ENCODE measurements at places on chromosomes 2 and 18.

DNA sequence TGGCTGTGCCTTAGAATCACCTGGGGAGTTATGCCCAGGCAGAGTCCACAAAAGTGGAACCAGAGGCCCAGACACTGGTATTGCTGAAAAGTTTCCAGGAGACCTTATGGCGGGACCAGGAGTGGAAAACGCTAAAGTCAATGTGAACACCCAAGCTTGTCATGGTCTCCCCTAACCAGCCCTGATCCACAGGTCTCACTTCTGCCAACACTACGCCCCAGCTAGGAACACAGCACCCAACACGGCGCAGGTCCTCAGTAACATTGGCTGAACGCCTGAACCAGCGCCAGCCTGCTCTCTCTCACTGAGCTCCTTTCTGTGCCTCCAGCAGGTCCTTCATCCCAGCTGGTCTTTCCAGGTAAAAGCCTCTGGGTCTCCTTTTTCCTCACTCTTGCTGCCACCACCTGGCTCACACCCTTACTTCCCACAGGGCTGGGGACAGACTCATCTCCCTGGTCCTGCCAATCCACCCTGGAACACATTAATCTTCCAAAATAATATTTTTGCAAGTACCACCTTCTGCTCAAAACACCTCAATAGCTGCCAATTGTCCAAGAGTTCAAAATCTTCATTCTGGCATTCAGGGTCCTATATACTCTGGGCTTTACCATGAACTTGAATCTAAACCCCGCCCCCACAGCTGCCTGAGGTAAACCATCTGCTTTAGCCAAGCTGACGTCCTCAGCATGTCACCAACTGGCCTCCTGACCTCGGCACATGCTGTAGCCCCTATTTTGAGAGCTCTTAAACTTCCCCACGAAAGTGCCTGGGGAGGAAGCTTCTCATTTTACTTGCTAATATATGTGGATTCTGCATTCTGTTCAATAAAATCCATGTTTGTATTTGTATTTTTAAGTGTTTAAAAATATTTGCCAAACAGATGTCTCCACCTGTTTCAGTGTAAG, 34.6 kb downstream of the ADCY3 start:
- DNase-seq = no peak

- DNase-seq = no peak
Measured at GRCh38 chr2:106745468-106745867, 140.5 kb downstream of the ST6GAL2 start.

GRCh38 chr18:56068701-56069100, 480.7 kb upstream of the TCF4 start:
- DNase-seq = no peak

- no peak for DNase-seq
Measured at GRCh38 chr2:208280234-208280633, 14.2 kb downstream of the PIKFYVE start.

DNA sequence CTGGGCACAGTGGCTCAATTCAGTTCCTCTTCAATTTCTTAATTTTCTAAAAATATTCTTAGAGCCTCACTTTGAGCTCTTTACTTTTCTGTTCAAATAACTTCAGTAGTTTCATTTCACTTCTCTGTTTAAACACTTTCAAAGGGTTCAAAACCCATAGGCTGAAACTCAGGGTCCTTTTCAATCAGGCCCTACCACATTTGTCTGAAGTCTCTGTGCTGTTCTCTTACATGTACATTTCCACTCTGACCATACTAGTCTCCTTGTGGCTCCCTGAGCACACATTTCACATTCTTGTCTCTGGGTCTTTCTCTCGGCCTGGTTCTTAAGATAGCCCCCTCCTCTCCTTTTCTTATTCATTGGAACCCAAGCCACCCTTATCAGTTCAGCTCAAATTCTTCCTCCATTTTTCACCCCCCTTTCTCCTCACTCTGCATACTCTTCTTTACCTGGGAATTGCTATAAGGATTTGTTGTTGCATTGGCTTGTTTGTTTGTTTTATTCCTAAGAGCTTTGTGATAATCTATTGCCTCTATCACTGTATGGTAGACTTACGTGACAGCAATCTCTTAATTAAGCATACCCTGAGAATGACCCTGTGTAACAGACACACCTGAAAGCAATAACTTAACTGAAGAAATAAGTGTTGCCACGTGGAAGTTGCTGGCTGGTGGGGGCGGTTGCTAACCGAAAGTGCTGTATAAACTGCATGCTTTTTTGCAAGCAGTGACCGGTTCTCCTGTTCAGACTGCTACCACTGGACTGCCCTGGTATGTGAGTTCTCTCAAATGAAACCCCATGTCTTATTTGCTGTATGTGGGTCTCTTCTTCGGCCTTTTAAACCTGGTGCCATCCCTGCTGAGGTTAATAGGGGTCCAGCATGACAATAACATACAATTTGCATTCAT, 27.7 kb upstream of the ACADL start:
- DNase-seq = no peak

- no peak for DNase-seq
Measured at GRCh38 chr18:61736133-61736532, 156.7 kb downstream of the RNF152 start.

DNA sequence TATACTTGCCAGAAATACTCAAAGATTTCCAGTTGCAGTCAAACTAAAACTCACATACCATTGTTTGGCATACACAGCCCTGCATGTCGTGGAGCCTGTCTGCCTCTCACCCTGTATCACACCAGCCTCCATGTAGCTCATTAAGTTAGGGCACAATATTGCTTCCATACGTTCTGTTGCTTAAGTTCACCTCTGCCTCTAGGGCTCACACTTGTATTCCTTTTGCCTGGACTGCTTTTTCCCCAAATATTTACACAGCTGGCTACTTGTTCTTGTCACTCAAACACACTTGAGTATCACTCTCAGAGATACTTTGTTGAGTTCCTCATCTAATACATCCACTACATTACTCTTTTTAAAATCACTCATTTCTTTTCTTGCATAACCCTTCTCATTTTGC, 83.1 kb downstream of the PTH2R start:
- no peak for DNase-seq

DNA sequence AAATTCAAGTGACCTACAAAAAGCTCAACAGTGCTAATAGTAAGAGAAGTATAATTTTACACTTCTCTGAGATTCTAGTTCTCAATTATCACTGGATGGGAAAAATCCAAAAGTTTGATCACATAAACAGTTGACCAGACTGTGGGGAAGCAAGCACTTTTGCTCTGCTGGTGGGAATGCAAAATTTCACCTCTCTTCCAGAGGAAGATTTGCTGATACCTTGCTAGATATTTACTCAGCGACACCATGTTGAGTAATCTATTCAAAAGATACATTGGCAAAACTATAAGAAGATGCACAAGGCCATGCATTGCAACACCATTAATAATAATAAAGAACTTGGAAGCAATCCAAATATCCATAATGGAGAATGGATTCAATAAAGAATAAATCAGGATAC, 204.4 kb downstream of the MREG start:
- no peak for DNase-seq

DNA sequence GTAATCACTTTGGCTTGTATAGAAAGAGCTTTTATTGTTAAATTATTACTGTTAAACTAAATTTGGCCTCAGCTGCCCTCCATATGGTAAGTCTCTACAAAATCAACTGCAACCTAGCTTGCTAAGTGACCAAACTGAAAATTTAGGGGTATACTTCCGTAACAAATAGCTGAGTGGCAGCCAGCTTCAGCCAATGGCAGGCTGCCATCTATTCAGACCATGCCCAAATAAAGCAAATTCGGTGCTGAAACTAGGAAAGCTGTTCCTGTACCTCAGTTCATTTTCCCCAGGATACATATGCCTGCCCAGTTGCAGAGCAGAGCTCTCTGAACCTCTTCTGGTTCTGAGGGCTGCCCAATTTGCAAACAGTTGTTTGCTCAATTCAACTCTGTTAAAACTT, 94.8 kb downstream of the EML6 start:
- DNase-seq = no peak

DNA sequence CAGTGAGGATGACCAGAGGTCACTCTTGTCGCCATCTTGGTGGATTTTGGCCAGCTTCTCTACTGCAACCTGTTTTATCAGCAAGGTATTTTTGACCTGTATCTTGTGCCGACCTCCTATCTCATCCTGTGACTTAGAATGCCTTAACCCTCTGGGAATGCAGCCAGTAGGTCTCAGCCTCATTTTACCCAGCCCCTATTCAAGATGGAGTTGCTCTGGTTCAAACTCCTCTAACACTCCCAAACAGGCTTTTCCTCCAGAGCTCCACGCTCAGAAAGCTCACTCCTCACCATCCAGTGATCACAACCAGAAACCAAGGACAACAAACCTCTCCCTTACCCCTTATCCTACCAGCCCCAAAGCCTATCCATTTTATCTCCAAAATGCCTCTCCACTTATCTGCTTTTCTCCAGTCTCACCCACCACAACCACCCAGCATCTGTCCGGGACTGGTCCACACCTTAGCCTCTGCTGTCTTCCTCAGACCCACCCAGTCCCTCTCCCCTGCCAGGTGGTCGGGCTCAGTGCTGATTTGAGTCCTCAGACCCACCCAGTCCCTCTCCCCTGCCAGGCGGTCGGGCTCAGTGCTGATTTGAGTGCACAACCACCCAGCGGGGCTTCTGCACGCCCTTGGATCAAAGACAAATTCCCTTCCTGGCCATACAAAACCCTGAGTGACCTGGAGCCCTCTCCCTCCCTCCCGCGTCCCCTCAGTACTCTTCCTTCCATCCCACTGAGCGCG, 11.7 kb upstream of the SMAD7 start:
- DNase-seq = no peak

GRCh38 chr2:64637931-64638330, 15.8 kb downstream of the SERTAD2 start:
- DNase-seq = no peak

GRCh38 chr2:19348692-19349091, 9.7 kb downstream of the OSR1 start:
- DNase-seq = no peak
